Epithelial cell of esophagus (primary cell): ENCODE measurements at places on chromosomes 6 and 20.
A peak's percentile ranks its signal among the peaks of the same experiment; 100 is the strongest.

DNA sequence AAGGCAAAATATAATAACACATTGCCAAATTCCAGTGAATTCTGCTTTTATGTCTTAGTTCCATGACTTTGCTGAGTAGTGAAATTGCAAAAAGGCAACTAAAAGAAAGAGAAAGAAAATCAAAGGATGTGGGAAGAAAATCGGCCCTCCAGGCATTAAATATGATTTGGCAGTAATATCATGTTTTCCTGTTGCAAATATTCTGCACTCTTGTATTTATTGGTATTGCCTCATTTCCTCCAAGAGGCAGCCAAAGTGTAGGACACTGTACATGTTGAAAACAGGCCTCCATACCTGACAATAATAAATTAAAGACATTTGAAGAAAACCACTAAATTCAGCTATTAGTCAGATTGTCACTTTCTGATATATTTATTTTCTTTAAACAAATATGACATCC is 460.0 kb upstream of the NOX3 start:
- no peak for DNase-seq

DNA sequence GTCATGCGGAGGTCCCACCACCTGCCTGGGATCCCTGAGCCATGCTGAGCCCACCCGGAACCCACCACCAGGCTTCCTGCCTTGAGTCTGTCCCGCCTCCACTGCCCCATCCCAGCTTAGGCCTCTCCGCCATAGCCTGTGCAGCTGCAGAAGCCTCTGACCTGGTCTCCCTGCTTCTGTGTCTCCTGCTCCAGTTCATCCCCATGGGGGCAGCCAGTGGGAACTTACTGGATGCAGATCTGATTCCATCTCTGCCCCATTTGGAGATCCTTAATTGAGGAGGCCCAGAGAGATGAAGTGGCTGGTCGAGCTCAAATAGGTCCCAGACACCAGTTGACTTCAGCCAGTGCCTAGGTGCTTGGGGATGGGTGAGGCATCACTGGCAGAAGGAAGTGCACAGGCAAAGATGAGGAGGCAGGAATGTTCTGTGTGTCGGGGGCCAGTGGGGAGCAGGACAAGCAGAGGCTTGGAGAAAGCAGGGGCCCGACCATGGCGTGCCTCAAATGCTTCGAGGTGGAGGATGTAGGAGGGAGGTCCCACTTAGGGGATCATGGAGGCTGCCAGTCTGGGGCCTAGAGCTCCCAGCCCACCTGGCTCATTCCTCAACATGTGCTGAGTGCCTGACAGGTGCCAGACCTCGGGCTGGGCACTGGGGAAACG is 112.8 kb downstream of the TOX2 start:
- DNase-seq, result no peak

DNA sequence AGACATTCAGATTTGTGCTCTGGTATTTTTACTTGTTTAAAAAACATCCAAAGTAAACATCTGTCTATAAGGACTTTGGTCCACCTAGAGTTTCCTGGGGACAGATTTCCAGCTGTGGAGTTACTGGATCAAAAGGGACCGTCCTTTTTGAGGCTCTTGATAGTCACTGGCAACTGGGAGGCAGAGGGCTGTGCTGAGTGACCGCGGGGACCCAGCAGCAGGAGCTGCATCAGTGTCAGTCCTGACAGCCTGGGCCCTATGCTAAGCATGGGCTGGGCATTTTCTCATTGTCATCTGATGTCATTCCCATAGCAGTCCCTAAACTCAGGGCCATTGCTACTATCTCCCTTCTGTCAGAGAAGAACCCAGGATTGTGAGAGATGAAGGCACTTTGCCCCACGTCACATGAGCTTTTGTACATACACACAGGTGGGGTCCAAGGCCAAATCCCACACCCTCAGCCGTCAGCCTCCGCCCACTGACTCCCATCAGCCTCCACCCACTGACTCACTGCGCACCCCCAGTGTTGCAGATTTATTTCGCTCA is 293.8 kb downstream of the TAF4 start:
- DNase-seq, result no peak

DNA sequence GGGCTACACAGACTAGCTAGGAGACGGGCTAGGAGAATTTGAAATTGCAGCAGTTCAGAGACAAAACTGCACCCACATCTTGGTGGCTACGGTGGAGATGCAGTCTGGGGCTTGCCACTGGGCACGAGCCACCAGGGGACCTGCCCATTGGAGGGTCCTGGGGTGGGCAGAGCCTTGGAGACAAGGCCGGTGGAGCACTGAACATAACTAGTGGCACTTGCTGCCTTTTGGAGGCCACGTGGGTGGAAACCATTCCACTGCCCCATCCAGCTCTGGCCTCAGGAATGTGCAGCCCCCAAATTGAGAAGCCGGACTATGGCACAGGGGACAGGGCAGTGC is 113.4 kb downstream of the NFATC2 start:
- no peak for DNase-seq

- no peak for DNase-seq
Measured at GRCh38 chr6:1713016-1713600, 103.4 kb downstream of the FOXC1 start.

GRCh38 chr6:100998111-100998510 is 117.0 kb upstream of the ASCC3 start:
- peak; percentile 89 for DNase-seq

GRCh38 chr6:69783108-69783507 is 13.7 kb downstream of the LMBRD1 start:
- no peak for DNase-seq

- no peak for DNase-seq
Measured at GRCh38 chr6:121967631-121968030, 431.8 kb upstream of the HSF2 start.
